ENCODE measurements at places on chromosomes 1 and 21.

GRCh38 chr1:19532519-19532918, 47.2 kb upstream of the CAPZB start:
- DNase-seq, result no peak

DNA sequence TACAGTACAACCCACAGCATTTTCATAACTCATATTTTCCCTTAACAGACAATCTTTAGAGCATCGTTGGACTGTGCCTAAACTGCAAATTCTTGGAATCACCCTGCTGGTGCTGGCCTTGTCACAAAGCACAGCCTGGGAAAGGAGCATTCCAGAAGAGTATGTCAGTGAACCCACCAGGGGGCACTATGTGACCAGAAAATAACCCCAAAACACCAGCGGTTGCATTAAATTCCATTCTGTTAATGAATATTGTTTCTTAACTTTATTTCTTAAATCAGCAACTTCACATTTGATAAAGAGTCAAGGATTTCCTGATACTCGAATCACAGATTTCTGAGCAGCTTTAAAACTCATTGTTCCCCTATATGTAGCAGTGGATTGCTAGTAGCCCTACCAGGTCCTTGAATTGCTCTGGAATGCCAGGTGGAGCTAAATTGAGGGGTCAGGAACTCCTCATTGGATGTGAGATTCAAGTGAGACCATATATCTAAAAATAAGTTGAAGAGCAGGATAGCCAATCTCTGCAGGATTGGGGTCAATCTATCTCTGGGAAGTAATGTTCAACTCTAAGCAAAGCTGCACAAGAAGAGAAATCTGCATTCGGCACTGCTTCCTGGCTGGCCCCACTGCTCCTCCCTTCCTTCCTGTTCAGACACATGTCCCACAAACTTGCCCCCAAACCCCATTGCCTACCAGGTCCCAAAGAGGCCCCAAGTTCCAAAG, 12.7 kb upstream of the RAB4A start:
- DNase-seq, result peak; percentile 69

- peak; percentile 87 for DNase-seq
Observed at GRCh38 chr1:4375812-4376211, 278.6 kb upstream of the AJAP1 start.

DNA sequence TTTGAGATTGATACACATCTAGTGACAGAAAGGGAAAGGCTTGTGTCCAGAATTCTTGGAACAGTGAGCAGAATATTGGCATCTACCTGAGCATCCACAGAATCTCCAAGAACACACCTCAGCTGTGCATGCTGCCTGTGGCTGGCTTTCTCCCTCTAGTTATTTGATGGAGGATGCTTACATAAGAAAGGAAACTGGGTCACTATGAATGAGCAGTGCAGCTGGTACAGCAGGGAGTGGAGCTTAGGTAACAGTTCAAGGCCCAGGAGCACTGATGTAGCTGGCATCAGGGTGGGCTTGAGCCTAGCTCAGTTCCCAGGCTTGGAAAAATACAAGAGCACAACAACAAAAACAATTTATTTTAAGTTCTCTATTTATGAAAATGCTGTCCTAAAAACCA, 26.3 kb downstream of the RGS8 start:
- no peak for DNase-seq

- no peak for DNase-seq
Observed at GRCh38 chr1:24255226-24255625, 63.9 kb upstream of the GRHL3 start.

- DNase-seq, result peak; percentile 85
Observed at GRCh38 chr1:67948151-67949080, 102.0 kb downstream of the DIRAS3 start.

- no peak for DNase-seq
Observed at GRCh38 chr1:68129536-68130250, 79.3 kb upstream of the DIRAS3 start.

- peak; percentile 94 for DNase-seq
Observed at GRCh38 chr1:245765230-245766000, 610.6 kb downstream of the KIF26B start.

DNA sequence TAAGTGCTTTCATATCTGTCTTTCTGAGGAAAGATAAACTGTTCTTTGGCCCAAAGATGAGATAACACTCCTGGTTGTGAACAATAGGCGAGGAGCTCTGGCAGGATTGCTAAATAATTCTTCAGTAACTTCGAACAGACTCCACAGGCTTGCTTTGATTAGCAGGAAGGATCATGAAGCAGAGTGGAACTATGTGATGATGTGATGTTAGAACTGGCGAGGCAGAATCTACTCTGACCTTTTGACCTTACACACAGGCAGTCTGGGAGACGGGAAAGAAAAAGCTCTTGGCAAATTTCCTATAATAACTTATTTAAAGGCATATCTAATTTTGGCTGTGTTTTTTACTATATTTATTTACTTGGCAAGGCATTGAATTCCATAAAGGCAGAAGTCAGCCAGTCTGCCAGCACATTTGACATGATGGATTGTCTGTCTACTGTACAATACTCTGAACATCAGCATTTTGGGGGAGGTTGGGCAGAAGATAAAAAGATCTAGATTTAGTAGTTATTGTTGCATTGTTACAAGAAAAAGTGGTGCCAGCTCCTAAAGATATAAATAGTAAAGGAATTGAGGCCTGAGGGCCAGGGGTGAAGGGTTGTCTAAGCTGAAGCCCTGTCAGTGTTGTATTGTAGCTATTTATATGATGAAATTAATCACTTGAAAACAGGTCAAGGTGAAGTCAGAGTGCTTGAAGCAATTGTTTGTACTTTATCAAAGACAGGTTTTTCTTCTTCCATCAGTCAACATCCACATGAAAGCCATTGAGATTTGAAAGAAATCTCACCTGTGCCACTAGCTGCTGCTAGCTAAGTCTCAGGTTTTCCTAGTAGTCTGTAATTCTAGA, 708.8 kb downstream of the LTN1 start:
- peak; percentile 92 for DNase-seq

DNA sequence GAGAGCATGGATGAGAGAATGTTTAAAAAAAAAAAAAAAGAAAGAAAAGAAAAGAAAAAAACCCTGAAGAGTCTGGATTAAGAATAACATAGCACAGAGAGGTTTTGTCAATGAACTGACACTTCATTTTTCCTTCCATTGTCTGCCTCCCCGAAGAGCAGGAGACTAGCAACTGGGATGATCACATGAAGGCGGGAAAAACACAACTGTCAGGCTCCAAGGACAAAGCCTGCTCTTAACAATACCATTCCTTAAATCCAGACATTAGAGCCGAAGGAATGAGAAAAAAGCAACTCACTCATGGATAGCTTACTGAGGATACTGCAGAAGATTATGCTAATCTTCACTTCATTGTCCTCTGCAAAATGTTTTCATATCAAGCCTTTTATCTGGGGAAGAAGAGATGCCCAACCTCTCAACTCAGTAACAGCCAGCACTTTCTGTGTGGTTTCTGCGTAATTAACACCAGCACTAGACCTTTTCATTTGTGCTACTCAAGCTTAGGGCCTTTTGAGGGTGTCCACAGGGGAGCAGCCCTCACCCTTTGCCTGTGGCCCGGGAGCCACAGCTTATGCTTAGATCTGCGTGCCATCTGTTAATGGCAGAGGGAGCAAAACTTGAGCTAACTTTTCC, 182.3 kb downstream of the BARHL2 start:
- DNase-seq, result no peak

GRCh38 chr1:54965624-54966340, 14.6 kb upstream of the TMEM61 start:
- peak; percentile 59 for DNase-seq

GRCh38 chr1:1165900-1166421, 7.7 kb upstream of the TTLL10 start:
- DNase-seq, result no peak

DNA sequence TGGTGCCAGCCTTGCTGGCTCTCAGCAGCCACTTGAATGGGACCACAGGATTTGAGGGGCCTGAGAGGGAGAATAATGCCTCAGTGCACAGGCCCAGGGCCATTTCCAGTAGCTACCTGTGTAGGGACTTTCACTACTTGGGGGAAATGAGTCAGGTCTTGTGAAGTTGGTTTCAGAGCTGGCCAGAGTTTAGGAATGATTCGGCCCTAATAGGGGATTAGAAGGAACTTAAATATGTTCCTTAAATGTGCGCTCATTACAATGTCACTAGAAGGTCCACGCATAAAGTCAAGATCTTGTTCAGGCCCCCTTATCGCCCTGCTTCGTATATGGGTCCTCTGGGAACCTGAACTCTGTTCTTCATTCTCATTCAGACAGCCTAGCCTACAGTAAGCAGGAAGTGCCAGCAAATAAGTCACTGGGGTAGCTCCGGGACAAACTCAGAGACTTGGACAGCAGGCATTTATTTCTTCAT, 5.6 kb upstream of the AKR1A1 start:
- DNase-seq, result no peak

DNA sequence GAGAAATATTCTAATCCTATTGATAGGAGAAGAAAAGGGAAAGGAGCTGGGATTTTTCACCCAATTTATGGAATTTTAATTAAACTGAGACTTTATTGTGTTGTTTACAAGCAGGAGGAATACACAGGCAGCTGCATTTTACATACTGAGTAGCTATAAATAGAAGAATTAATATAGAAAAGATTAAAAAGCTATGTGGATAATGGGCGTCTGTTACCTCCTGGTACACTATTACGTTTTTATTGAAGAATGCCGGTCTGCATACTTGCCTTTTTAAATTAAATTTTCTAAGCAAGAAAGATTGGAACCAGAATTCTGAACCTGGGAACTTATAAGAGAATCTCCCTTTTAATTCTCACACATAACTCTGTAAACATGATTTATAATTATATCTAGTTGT, 52.1 kb upstream of the CACHD1 start:
- DNase-seq, result no peak

- no peak for DNase-seq
Observed at GRCh38 chr1:111199881-111200801, at the start of gene DENND2D. Gene DENND2D, minus strand, starts transcription at chr1:111200646. Its CDS starts 187 bp downstream, at chr1:111200459.

GRCh38 chr1:21955058-21955457, 17.9 kb upstream of the HSPG2 start:
- DNase-seq, result no peak

DNA sequence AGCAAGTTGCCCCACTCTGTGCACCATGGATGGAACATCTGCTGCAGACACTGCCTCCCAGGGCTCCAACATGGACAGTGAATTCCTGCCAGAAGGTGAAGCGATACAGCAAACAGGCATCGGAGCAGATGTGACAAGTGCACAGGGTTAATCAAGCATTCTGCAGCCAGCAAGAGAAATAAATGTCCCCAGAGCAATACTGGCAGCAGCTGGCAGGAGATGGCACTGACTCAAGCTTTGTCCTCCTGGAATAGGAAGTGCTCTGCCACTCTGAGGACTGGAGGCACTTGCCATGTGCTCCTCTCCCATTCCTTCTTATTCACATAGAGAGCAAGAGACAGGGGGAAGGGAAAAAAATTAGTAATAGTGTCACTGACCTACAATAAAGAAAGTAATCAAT, 402.7 kb upstream of the DAB1 start:
- DNase-seq, result no peak

- no peak for DNase-seq
Observed at GRCh38 chr21:46556802-46557201, 48.1 kb downstream of the S100B start.

All from fibroblast of skin of scalp (primary cell).